ENCODE measurements at places on chromosomes 16 and 17. TPM values are rescaled to one million over a fixed set of nuclear protein-coding genes. Genes with fewer than 3 reads are reported as not detected.

The KRT31 gene
- total RNA-seq: not detected

The OMG gene
- 6.5 TPM for total RNA-seq

The MAP3K3 gene
- 62.5 TPM for total RNA-seq

The INTS2 gene
- total RNA-seq: 10.0 TPM

The DLX3 gene
- not detected for total RNA-seq

All from subcutaneous adipose tissue (tissue), 4 donors.